ENCODE measurements at places on chromosomes 4 and X.

DNA sequence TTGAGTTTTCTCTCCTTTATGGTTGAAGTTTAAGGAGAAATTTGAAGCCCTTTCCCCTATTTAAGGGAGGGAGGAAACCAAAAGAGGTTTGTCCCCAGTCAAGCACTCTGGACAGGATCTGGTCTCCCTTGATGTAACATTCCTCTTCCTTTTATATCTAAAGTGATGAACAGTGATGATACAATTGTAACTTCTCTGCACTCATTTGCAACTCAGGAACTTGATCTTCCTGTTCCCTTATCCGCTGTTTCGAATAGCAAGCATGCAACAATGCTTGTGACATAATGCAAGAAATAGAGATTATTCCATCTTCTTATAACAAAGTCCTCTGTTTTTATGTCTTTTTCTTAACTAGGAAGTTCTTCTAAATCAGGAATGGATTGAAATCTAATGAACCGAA, 18.3 kb downstream of the ALPK1 start:
- DNase-seq = no peak

DNA sequence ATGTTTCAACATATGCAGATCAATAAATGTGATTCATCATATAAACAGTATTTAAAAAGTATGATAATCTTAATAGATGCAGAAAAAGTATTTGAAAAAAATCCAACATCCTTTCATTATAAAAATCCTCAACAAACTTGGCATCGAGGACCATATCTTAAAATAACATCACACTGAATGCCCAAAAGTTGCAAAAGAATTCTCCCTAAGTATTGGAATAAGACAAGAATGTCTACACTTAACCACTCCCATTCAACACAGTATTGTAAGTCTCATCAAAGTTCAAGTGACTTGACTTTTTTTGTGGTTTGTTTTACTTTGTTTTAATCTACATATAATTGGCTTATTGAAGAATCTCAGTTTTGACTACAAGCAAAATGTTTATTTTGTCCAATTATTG, 779.0 kb upstream of the SLIT2 start:
- no peak for DNase-seq

DNA sequence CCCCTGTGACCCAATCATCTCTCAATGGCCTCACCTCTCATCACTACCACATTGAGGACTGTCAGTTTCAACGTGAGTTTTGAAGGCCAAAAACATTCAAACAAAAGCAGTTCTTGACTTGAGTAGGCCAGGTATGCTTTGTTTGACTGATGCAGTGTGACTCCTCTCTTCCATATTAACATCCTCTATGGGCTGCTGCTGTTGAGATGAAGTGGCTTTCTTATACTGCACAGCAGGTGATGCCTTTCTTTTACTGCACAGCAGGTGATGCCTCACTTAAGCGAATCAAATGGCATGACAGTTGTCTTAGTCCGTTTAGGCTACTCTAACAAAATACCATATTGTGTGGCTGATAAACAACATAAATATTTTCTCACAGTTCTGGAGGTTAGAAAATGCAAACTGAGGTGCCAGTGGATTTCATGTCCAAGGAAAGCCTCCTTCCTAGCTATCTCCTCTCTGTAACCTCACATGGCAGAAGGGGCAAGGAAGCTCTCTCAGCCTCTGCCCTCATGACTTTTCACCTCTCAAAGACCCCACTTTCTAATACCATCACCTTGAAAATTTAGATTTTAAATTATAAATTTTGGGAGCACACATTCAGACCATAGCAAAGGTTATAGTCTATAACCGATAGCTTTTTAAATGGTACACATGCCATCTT, 2267.9 kb upstream of the AGA start:
- DNase-seq = no peak

- DNase-seq = no peak
Observed at GRCh38 chr4:150573534-150573933, 8.4 kb upstream of the MAB21L2 start.

Data from B cell (primary cell).